Large intestine (tissue), 12 donors: ENCODE measurements at places on chromosomes 11 and 22. TPM values are rescaled to one million over a fixed set of nuclear protein-coding genes. Genes with fewer than 3 reads are reported as not detected.

Gene RFPL2
- 0.21 TPM for polyA plus RNA-seq

Gene OVOL1
- 32.6 TPM for polyA plus RNA-seq

Gene TYR
- not detected for polyA plus RNA-seq

Gene LRRC4C
- polyA plus RNA-seq, result 3.9 TPM

Gene OR51B4
- polyA plus RNA-seq, result 0.07 TPM

Gene SEC14L6
- 1.2 TPM for polyA plus RNA-seq

Gene RAB36
- 2.2 TPM for polyA plus RNA-seq

Gene PHF21B
- polyA plus RNA-seq, result 0.63 TPM

Gene OR4A16
- 0.04 TPM for polyA plus RNA-seq

Gene GSTT2B
- 4.6 TPM for polyA plus RNA-seq

Gene JHY
- polyA plus RNA-seq, result 7.5 TPM

Gene SHANK3
- polyA plus RNA-seq, result 16.7 TPM

Gene POU2AF2
- 0.49 TPM for polyA plus RNA-seq

Gene OR52E1
- not detected for polyA plus RNA-seq

Gene TBX1
- polyA plus RNA-seq, result 2.4 TPM
